Muscle of leg (tissue), 16 donors: ENCODE measurements at places on chromosomes 13 and 19. TPM values are rescaled to one million over a fixed set of nuclear protein-coding genes. Genes with fewer than 3 reads are reported as not detected.

DNA sequence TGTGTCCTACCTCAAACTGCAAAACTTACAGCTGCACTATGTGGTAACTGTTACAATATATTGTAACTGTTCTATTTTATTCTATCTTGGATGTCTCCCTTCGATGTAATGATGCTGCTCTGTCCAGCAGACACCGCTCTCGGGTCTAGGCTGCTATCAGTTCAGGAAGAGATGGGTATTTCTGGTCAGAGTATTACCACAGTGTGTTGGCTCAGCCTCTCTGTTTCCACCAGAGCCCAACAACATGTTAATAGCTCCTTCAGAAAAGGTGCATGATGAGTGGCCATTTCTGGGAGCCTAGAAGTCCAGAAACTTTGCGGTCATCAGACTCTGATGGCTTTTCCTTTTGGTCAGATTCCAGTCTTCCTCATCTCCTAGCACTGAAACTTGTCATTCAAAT, 35.9 kb upstream of the IGFL1 start:
- no peak for DNase-seq

DNA sequence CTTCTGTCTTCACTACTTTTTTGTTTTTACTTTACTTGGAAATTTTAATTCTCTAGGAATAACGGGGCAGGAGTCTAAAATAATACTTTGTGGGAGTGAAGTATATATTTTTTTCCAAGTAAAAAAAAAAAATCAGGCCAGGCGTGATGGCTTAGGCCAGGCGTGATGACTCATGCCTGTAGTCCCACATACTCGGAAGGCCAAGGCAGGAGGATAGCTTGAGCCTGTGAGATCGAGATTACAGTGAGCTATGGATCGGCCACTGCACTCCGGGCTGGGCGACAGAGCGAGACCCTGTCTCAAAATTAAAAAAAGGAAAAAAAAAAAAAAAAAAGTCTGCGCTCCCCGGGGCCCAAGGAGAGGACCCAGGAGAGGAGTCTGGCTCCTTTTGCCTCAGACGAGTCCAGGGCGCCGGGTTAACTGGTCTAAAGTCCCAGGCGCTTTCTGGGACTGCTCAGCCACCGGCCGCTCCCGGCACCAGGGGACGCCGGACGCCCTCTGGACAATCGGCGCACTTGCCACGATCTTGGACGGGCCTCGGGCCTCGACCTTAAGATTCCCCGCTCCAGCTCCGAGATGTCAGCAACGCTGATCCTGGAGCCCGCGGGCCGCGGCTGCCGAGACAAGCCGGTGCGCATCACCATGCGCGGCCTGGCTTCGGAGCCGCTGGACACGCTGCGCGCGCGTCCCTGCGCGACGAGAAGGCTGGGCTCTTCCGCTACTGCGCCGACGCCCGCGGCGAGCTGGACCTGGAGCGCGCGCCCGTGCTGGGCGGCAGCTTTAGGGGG, 2.7 kb upstream of the ZFP82 start:
- DNase-seq = peak; percentile 76

- DNase-seq = peak; percentile 71
These were observed 55.7 kb downstream of the MRPL57 start for GRCh38 chr13:21232196-21232595.

DNA sequence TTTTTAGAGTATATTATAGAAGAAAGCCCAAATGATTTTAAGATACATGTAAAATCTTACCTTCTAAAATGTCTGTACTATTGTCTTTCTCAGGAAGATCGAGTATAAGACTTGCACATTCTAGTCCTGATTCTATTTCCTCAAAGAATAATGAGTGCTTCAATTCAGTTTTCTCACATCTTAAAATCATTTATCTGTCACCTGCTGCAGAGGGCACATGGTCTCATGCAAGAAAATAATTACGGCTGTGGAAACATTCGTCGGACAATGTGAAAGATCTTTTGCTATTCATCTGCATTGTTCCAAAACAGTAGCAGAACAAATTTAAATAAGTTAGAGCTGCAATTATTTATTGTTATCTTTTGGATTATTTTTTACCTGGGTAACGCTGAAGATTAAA, 1403.5 kb downstream of the PCDH9 start:
- no peak for DNase-seq

GRCh38 chr19:2638417-2638940, 64.0 kb downstream of the GNG7 start:
- DNase-seq = no peak

- DNase-seq = no peak
These were observed 21.9 kb upstream of the CCDC124 start for GRCh38 chr19:17910791-17911360.

DNA sequence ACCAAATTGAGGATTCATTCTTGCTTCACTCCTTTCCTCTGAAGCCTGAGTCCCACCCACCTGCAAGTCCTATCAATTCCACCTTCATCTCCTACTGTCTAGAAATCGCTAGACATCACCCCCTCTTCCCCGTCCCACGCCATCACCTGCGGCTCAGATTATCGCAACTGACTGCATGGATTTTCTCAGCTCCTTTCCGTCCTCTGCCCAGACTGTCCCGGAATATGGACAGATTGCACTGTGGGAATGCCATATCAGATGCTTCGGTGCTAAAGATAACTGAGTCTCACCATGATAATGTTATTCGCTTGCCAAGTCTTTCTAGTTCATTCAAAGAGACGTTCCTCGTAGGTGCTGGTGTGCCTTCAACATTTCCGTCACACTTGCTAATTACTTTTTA, 66.4 kb upstream of the USP29 start:
- no peak for DNase-seq

NLRP5 gene
- total RNA-seq = not detected

DNA sequence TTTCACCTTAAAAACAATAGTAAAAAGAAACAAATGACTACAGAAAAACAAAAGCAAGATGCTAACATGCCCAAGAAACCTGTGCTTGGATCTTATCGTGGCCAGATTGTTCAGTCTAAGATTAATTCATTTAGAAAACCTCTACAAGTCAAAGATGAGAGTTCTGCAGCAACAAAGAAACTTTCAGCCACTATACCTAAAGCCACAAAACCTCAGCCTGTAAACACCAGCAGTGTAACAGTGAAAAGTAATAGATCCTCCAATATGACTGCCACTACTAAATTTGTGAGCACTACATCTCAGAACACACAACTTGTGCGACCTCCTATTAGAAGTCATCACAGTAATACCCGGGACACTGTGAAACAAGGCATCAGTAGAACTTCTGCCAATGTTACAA, 6.0 kb downstream of the CKAP2 start:
- DNase-seq = no peak

ZNF99 gene
- total RNA-seq = 0.22 TPM
